ENCODE measurements at places on chromosomes 3 and 15.

GRCh38 chr3:13235079-13235478, 161.8 kb upstream of the IQSEC1 start:
- DNase-seq, result no peak

DNA sequence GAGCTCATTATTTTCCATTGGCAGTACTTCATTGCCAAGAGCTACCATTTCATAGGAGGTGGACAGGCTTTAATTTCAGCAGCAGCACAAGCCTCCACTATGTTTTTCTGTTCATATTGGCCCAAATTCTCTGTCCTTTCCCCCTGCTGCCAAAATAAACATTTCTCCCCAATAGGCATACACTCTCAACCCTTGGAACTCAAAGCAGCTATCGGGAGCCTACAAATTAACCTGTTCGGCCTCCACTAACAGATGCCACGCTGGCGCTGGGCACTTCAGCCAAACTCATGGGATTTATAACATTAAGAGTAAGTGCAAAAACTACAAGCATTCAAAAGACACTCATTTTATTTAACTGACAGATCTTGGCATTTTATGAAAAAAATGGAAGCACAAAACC, 95.7 kb downstream of the NSUN3 start:
- DNase-seq, result no peak

GRCh38 chr3:59850417-59850816, 800.6 kb upstream of the CFAP20DC start:
- DNase-seq, result no peak

DNA sequence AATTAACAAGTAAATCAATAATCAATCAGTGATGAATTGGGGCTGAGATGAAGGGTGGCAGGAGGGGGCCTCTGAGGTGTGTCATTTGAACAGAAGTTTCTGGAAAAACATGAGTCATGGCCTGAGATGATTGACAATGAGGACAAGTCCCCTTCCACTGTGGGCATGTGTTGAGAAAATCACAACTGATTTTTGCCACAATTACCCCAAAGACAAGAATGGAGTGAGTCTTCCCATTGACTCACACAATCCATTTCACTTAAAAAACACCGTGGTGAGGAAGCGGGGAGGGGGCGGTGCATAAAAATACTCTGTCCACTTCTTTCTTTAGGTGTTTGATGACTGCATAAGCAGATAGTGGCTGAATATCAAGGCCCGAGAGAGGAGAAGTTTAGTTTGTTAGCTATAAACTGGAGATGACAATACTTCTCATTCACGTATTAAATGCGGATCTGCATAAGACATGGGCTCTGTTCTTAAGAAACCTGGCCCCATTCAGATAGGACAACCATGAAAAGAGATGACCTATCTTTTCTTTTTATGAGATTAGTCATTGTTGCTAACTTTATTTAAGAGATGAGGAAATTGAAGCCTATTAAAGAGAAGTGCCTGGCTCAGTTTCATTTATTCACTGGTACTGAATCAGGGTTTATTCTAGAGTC, 34.7 kb downstream of the SHC4 start:
- peak; percentile 67 for DNase-seq

DNA sequence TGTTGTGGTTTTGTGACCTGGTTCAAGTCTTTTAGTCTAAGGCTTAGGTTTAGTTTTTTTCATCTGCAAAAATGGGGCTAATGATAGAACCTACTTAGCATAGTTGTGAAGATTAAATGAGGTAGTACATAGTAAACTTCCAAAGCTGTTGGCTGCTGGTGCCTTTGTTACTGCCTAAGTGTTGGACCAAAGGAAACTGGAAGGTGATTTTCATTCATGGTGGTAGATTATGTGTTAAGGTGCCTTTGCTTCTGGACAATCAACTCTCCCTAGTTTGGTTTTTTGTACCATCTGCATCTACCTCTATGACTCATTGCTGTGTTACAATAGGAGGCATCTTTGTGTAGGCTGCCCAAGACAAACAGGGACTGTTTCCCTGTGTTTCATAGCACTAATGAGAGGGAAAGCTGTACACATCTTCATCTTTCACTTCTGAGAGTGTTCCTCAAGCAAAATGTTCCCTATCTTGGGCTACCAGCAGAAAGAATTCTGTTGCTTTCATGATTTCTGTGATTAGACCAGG, 3.2 kb downstream of the MAP2K1 start:
- no peak for DNase-seq

Data from stimulated activated CD4-positive, alpha-beta T cell treated with anti-CD3 and anti-CD28 coated beads, Interleukin-1b, Interleukin-23, amount 100 ng/mL, for 48 hours (primary cell).